ELF-1 (cell line): ENCODE measurements at places on chromosomes 11 and 22.

DNA sequence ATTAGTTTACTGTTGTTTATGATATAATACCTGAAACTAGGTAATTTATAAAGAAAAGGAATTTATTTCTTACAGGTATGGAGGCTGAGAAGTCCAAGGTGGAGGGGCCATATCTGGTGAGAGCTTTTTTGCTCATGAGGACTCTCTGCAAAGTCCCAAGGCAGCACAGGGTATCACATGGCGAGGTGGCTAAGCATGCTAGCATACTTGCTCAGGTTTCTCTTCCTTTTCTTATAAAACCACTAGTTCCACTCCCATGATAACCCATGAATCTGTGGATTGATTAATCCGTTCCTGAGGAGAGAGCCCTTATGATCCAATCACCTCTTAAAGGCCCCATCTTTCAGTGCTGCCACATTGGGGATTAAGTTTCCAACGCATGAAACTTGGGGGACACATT is 82.7 kb downstream of the PHF21A start:
- no peak for DNase-seq

GRCh38 chr11:116234989-116235568 is 537.7 kb downstream of the BUD13 start:
- DNase-seq = peak; percentile 89

DNA sequence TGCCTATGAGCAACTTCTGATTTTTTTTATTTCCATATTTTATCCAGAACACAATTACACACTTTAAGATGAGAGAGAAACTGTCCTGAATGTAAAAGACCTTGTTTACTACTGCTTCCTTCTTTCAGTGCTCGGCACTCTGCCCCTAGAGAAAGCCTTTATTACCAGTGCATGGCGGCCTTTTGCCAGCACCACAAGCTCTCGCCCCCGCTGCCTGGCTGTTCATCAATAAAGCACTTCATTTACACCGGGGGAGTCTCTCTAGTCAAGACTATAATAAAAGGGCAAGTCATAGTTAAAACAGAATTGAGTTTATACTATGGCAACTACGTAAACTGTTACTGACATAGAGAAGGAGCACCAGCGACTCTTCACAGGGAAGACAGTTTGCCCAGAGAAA is 259.5 kb downstream of the CADM1 start:
- no peak for DNase-seq

DNA sequence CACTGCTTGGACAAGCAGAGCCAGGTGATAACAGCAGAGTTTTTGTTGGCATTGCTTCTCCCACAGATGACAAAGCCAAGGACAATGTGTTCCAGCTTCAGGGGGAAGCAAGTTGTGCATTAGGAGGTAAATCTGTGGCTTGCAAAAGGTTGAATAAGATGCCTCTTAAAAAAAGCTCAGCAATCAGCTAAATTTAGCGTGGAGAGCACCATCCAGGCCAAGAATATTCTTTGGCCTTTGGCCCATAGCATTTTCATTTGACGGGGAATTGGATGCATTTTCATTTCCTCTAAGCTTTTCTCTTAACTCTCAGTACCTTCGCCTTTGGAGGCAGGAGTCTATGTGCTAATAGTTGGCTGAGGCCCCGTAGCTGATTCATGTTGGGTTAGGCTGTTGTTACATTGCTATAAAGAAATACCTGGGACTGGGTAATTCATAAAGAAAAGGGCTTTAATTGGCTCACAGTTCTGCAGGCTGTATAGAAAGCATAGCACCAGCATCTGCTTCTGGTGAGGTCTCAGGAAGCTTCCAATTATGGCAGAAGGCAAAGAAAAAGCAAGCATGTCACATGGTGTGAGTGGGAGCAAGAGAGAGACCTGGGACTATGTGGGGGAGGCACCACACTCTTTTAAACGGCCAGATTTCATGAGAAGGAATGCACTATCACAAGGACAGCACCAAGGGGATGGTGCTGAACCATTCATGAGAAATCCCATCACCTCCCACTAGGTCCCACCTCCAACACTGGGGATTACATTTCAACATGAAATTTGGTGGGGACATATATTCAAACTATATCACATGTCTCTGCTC is 350.1 kb upstream of the C11orf87 start:
- DNase-seq = no peak

- DNase-seq = no peak
These were observed 65.2 kb upstream of the A4GALT start for GRCh38 chr22:42785706-42786499.

- no peak for DNase-seq
These were observed 51.5 kb downstream of the IRAG1 start for GRCh38 chr11:10641912-10642697.

GRCh38 chr11:114775875-114776621 is 97.7 kb downstream of the NXPE2 start:
- peak; percentile 38 for DNase-seq
